Muscle of leg (tissue), 16 donors: ENCODE measurements at places on chromosomes 2 and 18. TPM values are rescaled to one million over a fixed set of nuclear protein-coding genes. Genes with fewer than 3 reads are reported as not detected.

TMEM182 gene
- total RNA-seq, result 111 TPM

DNA sequence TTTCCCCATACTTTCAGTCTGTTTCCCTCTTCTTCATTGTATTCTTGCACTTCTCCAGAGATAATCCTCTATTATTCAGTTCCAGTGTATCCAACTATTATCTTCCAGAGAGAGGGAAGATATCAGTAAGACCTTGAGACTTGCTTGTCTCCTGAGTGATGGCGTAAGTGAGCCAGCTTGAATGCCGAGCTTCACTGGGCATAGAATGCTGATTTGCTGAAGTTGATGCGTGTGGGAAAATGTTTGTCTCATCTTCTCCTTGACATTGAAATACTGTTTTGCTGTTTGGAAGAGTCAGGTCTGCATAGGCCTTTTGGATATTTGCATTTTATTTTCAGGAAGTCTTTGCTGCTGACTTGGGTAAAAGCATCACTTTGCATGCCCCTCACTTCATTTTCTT, 41.1 kb upstream of the MGAT5 start:
- no peaks in the 10 kb centered on the region for H3K27me3 ChIP-seq
- DNase-seq, result no peak
- H3K36me3 ChIP-seq, result no peaks in the 10 kb centered on the region
- H3K4me3 ChIP-seq, result no peak overlapping the region

UGT1A4 gene
- not detected for total RNA-seq

GRCh38 chr2:12959935-12960334, 243.2 kb downstream of the TRIB2 start:
- no peak for DNase-seq
- H3K4me3 ChIP-seq, result no peak overlapping the region
- no peaks in the 10 kb centered on the region for H3K36me3 ChIP-seq
- H3K4me1 ChIP-seq, result peaks cover under 1% of the 10 kb centered on the region
- H3K27ac ChIP-seq, result no peak overlapping the region
- no peaks in the 10 kb centered on the region for H3K27me3 ChIP-seq

DNA sequence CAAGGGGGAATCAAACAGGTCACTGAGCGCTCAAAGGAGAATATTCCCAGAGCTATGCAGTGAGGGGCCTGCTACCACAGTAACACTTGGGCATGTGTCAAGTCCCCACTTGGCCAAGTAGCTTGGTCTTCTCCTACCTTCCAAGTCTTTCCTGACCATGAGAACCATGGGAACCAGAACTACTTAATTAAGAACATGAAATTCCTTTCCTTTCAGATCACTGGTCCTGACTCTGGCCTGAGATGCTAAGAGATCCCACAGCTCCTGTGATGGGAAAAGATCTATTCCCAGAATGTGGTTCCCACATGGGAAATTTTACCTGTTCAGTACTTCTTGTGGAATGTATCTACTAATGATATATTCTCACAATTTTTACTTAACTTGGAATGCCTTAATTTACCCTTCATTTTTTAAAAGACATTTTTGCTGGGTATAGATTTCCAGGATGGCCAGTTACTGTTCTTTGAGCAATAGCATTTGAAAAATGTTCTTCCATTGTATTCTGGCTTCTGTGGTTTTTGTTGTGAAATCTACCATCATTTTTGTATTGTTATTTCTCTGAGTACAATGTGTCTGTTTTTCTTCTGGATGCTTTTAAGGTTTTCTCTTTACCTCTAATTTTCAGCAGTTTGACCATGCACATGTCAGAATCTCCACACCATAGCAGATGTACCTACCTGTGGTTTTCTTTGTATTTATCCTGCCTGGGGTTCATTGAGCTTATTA, 37.9 kb downstream of the KCNIP3 start:
- H3K27me3 ChIP-seq, result peaks cover 2% of the 10 kb centered on the region
- peaks cover 19% of the 10 kb centered on the region for H3K4me1 ChIP-seq
- no peak overlapping the region for H3K27ac ChIP-seq
- no peak for DNase-seq
- H3K4me3 ChIP-seq, result no peak overlapping the region

DNA sequence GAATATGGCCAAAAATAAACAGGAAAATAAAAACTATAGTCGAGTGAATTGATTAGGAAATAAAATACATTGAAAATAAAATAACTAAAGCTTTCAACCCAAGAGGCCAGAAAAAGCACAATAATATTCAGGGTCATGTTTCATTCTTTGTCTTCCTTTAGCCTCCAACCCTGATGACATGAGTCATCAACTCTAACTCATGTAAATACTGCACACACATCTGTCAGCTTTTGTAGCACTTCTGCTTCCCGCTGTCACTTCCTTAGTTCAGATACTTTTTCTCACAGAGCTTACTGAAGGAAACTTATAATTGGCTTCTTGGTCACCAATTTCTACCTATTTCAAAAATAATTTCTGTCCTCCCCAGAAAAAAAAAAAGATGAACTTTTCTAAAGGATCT, 112.8 kb downstream of the UPP2 start:
- no peaks in the 10 kb centered on the region for H3K36me3 ChIP-seq
- H3K27ac ChIP-seq, result no peak overlapping the region
- no peaks in the 10 kb centered on the region for H3K4me1 ChIP-seq
- DNase-seq, result peak; percentile 73

- H3K36me3 ChIP-seq, result no peaks in the 10 kb centered on the region
- peak; percentile 23 for DNase-seq
- peaks cover 2% of the 10 kb centered on the region for H3K4me1 ChIP-seq
- H3K27ac ChIP-seq, result no peak overlapping the region
These were observed 709 bp downstream of the RAB27B start for GRCh38 chr18:54828986-54829385.

DNA sequence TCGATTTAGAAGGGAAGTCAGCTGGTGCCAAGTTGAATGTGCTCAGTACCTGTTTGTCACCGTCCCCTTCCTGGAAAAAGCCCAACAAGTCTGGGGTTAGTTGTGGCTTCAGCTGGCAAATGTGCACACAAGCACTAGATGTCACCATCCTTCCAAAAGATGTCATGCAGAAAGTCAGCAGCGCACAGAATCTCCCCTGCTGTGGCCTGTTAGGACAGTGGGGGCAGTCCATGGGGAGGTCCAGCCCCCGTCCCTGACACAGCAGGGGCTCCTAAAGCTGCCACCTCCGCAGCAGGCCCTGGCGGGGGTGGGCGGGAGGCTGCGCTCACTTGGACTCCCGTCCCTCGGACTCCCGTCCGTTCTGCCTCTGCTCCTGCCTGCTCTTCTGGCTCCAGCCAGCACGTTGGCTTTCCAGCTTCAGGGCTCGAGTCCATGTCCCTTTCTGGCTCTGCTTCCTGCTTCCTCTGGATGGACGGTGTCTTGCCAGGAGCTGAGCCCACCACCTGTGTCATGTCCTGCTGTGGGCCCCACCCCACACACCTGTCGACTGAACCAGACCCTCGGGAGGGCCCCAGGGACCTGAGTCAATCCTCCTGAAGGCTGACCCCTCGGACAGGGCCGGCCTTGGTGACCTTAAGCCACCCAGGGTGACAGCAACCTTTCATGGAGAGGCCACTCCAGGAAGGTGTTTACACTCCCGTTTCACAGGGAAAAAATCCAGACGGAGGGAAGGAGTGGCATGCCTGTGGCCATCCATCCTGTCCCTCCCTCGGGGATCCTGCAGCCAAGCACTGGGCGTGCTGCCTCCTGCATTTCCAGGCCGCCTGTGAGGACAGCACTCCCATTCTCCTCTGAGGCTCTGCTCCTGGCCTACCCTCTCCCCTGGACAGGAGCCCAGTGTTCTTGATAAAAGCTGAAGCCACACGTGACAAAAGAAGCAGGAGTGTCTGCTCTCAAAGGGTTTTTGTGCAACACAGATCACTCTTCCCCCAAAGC, 8.5 kb downstream of the RAB17 start:
- H3K27ac ChIP-seq, result peak overlapping the region; percentile 10
- H3K4me3 ChIP-seq, result no peak overlapping the region
- H3K4me1 ChIP-seq, result peaks cover 15% of the 10 kb centered on the region
- peak; percentile 88 for DNase-seq
- no peaks in the 10 kb centered on the region for H3K36me3 ChIP-seq

GRCh38 chr2:158729873-158730620, 65.1 kb upstream of the DAPL1 start:
- no peaks in the 10 kb centered on the region for H3K27me3 ChIP-seq
- no peak for DNase-seq
- no peak overlapping the region for H3K4me3 ChIP-seq
- peaks cover 61% of the 10 kb centered on the region for H3K4me1 ChIP-seq

DNA sequence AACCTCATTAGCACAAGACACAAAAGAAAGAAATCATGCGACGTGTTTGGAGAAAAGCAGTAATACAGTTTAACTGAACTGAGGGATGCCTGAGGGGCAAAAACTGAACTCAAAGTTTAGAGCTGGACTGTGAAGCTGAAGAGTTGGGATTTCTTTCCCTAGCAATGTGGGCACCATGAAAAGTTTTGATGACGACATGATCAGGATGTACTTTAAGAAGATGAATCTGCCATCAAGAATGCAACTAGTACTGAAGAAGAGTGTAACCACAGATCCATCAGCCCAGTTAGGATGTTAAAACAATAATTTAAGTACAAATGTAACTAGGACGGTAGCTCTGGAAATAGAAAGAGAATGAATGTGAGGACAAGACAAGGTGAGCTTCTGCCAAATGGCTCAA, 196.2 kb downstream of the VWC2L start:
- H3K27ac ChIP-seq, result no peak overlapping the region
- no peak for DNase-seq
- H3K4me3 ChIP-seq, result no peak overlapping the region
- H3K36me3 ChIP-seq, result no peaks in the 10 kb centered on the region

GRCh38 chr18:8052237-8052701, 485.2 kb downstream of the PTPRM start:
- no peak overlapping the region for H3K4me3 ChIP-seq
- peak overlapping the region; percentile 66 for H3K27ac ChIP-seq

GRCh38 chr2:26580751-26581150, 60.4 kb downstream of the CIB4 start:
- no peak overlapping the region for H3K4me3 ChIP-seq
- H3K4me1 ChIP-seq, result no peaks in the 10 kb centered on the region
- H3K36me3 ChIP-seq, result no peaks in the 10 kb centered on the region
- no peak overlapping the region for H3K27ac ChIP-seq
- no peak for DNase-seq

GKN1 gene
- 0.09 TPM for total RNA-seq
